Astrocyte of the cerebellum (primary cell): ENCODE measurements at places on chromosomes 1 and 21.

DNA sequence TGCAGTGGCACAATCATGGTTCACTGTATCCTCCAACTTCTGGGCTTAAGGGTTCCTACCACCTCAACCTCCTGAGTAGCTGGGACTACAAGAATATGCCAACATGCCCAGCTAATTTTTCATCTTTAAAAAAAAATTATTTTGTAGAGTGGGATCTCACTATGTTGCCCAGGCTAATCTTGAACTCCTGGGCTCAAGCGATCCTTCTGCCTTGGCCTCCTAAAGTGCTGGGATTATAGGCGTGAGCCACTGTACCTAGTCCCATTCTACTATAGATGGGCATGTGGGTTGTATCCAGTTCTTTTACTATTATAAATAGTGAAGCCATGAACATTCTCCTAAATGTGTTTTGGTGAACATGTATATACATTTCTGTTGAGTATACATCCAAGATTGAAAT, 57.9 kb upstream of the PAXBP1 start:
- DNase-seq, result no peak

GRCh38 chr1:167584581-167584980, 31.0 kb upstream of the CREG1 start:
- DNase-seq, result no peak

DNA sequence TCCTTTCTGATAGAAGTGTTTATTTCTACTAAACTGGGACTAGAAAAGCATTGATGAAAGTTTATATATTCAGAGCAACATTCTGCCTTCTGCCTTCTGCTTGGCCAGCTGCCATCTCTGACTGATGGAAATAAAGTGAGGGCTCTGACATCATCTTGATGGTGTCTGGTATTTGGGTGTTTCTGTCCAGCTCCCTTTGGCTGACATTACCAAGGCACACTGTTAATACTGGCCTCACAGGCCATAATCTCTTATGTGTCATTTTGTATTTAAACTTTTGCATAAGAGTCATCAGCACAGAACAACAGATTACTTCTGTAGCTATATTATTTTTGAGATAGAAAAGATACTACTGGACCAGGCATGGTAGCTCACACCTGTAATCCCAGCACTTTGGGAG, 216.9 kb downstream of the RYR2 start:
- DNase-seq, result no peak

- DNase-seq, result no peak
Measured at GRCh38 chr1:119276558-119276957, 92.0 kb upstream of the HAO2 start.

DNA sequence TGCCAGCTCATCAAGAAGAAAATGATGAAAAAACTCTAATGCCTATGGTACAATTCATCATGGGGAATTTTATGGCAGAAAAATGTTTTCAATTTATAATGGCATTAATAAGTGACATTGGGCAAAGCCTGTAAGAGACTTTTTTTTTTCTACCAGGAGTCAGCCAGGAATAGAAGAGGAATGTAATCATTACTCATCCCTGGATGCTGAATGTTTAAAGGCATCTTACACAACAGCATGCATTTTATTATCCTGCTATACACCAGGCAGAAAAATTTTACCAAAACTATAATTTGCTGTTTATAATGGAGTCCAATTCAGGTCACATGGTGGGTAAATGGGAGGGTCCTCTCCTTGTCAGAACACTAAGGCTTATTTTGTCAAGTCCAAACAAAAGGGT, 189.9 kb upstream of the BEND5 start:
- DNase-seq, result no peak

- DNase-seq, result no peak
Measured at GRCh38 chr1:152227310-152227928, 3.4 kb upstream of the HRNR start.

GRCh38 chr21:45947296-45947695, 34.3 kb upstream of the COL6A1 start:
- DNase-seq, result no peak

- DNase-seq, result no peak
Measured at GRCh38 chr1:175833502-175833901, 90.1 kb upstream of the TNR start.

DNA sequence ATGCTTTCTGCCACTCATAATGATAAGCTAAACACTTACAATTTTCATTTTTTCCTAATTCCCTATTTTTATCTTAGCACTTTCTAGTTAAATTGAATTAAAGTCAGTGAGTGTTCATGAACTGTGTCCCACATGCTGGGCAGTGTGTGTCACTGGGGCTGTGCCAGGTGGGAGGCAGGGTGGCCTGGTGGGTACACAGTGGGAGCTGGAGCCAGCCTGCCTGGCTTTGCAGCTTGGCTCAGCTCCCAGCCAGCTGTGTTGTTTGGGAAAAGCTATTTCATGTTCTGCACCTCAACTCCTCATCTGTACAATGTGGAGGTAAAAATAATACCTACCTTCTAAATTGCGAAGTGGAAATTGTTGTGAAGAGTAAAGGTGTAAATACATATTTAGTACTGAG, 238.4 kb downstream of the PLA2G4A start:
- no peak for DNase-seq

GRCh38 chr1:231923491-231924041, 297.0 kb downstream of the DISC1 start:
- peak; percentile 12 for DNase-seq

DNA sequence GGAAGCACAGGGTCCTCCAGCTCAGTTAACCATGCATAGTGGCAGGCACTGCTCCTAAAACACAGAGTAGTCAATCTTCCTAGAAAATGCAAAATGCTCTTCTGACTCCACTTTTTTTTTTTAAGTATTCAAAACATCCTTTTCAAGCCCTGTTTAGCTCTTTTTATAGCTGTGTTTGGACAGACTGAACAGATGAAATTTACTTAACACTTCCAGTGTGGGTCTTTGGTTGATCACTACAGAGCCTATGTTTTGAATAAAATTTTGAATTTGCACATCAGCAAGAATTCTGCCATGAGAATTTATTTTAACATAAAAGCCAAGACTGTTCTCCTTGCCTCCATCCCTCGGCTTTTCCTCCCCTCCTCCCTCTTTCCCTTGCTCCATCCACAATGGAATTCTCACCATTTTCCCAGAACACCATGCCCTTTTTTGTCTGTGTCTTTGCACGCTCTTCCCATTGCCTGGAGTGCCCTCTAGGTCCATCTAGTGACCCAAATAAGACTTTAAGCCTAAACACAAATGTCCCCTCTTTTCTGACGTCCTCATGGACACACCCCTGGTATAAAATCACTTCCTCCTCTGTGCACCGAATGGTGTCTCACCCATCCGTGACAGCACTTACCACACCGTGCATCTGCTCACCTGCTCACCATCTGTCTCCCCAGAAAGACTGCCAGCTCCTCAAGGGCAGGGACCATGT, 24.0 kb upstream of the CPT2 start:
- no peak for DNase-seq

- DNase-seq, result no peak
Measured at GRCh38 chr1:16888860-16889816, 6.6 kb upstream of the RNU1-2 start.

- DNase-seq, result no peak
Measured at GRCh38 chr1:66711420-66711819, 40.8 kb upstream of the DYNLT5 start.

DNA sequence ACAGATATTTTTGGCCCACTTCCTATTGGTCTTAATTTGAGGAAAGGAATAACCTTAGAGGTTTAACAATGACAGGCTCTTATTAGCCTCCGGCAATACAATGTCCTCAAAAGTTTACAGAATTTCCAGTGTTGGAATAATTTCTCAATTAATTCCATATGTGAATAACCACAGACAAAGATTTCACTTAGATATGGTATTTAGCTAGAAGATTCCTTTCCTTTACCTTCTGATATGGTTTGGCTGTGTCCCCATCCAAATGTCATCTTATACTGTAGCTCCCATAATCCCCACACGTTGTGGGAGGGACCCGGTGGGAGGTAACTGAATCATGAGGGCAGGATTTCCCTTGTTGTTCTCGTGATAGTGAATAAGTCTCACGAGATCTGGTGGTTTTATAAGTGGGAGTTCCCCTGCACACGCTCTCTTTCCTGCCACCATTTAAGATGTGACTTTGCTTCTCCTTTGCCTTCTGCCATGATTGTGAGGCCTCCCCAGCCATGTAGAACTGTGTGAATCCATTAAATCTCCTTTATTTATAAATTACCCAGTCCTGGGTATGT, 54.9 kb upstream of the RGS7 start:
- DNase-seq, result peak; percentile 43

GRCh38 chr1:218462587-218462986, 117.5 kb downstream of the TGFB2 start:
- no peak for DNase-seq

DNA sequence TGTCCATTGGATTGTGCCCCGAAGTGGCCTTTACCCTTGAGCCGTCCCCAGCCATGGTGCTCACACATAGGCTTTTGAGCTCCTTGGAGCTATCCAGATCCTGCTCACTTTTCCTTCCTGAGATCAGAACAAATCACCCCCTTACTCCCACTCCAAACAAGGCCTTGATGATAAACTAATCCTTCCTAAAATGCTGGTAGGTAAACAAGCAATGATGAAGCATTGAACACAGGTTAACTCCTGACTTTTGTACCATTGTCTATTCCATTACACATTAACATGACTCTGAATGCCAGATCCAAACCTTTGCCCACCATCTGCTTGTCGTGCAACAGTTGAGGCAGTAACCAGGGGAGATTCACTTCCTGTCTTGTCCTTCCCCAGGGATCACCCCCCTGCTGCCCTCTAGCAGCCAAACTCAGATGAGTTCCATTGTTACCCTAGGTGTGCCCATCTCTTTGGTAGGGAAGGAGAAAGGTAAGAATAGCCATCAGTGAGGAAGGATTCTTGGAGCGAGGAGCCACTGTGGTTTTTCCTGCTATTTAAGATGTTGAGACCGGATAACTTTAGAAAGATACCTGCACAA, 79.5 kb upstream of the DNAJC6 start:
- DNase-seq, result no peak

GRCh38 chr1:231731268-231731667, 104.7 kb downstream of the DISC1 start:
- DNase-seq, result no peak

DNA sequence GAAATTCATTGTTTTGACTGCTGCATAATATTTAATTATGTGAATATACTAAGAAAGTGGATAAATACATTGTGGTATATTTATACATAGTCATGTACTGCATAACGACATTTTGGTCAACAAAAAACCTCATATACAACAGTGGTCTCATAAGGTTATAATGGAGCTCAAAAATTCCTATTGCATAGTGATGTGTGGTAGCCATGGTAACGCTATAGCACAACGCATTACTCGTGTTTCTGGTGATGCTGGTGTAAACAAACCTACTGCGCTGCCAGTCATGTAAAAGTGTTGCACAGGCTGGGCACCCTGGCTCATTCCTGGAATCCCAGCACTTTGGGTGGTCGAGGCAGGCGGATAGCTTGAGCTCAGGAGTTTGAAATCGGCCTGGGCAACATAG, 52.6 kb upstream of the NHLH2 start:
- no peak for DNase-seq

- DNase-seq, result no peak
Measured at GRCh38 chr21:44058981-44059380, 46.9 kb downstream of the TRAPPC10 start.

- DNase-seq, result no peak
Measured at GRCh38 chr21:45016031-45016405, 58.4 kb upstream of the ADARB1 start.

GRCh38 chr1:208043691-208044181, 132.8 kb upstream of the CD34 start:
- DNase-seq, result no peak

DNA sequence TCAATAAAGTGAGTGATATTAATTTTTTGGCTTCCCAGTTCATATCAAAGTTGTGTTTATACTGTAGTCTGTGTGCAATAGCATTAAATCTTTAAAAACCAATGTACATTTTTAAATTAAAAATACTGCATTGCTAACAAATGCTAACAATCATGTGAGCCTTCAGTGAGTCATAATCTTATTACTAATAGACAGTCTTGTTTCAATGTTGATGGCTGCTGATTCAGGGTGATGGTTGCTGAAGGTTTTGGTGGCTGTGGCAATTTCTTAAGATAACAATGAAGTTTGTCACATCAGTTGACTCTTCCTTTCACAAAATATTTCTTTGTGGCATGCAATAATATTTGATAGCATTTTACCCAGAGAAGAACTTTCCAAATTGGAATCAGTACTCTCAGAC, 109.0 kb downstream of the ZMYM4 start:
- DNase-seq, result no peak

DNA sequence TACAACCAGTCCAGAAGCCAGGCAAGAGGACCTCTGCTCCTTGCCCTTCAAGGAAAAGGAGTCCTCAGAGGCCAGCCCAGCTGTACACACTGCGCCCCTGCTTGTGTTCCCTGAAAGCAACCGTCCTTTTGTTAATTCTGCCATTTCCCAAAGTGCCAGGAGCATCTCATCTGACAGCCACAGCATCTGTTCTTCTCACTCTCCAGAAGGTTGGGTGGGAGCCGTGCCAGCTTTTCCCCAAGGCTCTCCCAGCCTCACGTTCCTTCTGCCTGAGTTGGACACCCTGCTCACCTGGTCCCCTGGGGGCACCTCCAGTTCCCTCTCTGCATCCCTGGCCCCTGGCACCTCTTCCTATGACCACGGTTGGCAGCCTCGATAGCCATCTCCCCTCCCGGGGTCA, 10.5 kb upstream of the CNTN2 start:
- DNase-seq, result no peak

DNA sequence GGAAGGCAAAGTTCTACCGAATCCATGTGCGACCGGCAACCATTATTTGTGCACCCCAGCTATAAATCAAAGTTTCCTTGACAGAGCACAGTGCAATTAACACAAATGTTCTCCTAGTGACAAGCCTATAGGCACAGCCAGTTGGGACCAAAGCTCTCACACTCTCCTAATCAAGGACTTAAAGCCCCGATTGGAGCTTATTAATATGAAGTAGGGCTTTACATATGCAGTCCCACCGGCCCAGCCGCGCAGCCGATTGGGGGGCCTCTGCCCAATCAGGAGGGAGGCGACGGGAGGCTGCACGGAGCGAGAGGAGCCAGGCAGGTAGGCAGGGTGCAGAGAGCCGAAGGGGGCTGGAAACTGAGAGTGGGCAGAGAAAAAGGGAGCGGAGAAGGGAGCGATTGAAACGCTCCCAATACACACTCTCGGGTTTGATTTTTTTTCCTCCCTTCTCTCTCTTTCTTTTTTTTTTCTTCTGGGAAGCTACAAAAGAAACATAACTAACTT, at the start of gene ESRRG:
ESRRG (minus strand) TSS at position 156 of the 507 bp plus-strand sequence; CDS start at position 26, 130 bp downstream.
- no peak for DNase-seq

- no peak for DNase-seq
Measured at GRCh38 chr21:44066116-44066515, 41.1 kb upstream of the PWP2 start.

GRCh38 chr1:118333601-118334210, 148.7 kb upstream of the SPAG17 start:
- DNase-seq, result peak; percentile 65

DNA sequence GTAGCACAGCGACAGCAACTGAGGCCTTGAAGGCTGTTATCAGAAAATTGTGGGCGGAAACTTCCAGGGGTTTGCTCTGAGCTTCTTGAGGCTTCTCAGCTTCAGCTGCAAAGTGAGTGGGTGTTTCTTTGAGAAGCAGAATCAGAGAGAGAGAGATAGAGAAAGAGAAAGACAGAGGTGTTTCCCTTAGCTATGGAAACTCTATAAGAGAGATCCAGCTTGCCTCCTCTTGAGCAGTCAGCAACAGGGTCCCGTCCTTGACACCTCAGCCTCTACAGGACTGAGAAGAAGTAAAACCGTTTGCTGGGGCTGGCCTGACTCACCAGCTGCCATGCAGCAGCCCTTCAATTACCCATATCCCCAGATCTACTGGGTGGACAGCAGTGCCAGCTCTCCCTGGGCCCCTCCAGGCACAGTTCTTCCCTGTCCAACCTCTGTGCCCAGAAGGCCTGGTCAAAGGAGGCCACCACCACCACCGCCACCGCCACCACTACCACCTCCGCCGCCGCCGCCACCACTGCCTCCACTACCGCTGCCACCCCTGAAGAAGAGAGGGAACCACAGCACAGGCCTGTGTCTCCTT, at the start of gene FASLG:
FASLG (plus strand) TSS at position 233 of the 583 bp plus-strand sequence; CDS start at position 332, 99 bp downstream.
- DNase-seq, result no peak
